ENCODE measurements at places on chromosomes 2 and 18.

DNA sequence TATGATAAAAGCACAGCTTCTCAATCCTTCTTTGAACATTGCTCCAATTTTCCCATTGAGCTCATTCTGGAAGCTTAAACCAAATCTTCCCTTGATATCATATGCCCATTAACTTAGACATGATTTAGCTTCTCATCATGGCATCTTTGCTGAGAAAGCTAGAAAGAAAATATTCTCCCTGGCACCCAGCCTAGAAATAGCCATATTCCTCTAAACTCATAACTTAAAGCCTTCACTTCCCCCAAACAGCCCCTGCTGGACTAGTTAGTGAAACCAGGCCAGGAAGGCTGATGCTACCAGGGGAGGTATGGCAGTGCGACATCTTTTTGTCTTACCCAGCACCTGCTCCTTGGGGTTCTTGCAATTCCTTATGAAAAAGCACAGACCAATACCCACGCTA, 4.3 kb downstream of the AAK1 start:
- DNase-seq = no peak

- DNase-seq = no peak
Observed at GRCh38 chr18:76361219-76361618, 133.8 kb downstream of the ZNF516 start.

- no peak for DNase-seq
Observed at GRCh38 chr2:160145471-160145870, 54.6 kb downstream of the ITGB6 start.

DNA sequence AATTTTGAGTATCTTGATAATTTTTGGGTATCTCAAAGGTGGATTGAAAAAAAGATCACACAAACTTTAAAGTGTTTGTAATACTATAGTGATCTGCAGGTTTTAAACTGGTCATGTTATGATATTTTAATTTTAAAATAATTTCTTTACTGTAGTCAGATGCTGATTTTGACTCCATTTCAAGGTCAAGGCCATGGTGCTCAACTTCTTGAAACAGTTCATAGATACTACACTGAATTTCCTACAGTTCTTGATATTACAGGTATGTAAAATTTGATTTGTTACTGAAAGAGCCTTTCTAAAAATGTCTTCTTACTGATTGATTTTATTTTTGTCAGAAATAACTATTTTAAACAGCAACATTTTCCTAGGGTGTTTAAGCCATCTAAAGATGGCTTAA, 33.1 kb upstream of the METAP1D start:
- no peak for DNase-seq

DNA sequence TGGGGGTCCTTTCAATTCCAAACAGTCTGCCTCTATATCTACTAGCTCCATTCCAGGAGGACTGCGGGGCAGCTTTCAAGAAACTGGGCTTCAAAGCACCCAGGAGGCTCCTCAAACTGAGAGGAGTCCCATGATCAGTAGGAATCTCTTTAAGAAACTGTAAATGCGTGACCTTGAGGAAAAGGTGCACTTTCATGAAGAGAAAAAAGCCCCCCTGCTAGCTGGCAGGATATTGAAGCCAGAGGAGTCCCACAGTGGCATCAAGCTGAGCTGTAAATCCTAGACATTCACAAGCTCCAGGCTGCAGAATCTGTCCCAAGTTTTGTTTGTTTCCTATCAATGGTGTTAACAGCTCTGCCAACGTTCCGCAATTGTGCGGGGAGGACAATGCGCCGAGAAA, 790.1 kb downstream of the SLC4A3 start:
- DNase-seq = no peak

DNA sequence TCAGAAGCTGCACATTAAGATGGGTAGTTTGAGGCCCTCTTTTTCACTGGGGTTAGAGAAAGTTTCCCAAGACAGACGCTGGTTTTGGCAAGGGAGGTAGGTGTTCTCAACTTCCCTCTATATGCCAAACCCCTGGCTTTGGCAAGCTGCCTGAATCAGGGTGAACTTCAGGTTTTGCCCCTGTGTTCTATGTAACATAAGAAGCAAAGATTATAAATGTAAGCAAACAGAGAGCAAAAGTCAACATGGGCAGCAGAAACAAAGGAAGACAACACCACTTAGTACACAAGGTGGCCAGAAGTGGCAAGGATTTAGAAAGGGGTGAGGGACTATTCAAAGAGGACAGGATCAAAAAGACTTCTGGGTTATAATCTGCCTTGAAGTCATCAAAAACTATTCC, 70.5 kb upstream of the TFCP2L1 start:
- DNase-seq = no peak

DNA sequence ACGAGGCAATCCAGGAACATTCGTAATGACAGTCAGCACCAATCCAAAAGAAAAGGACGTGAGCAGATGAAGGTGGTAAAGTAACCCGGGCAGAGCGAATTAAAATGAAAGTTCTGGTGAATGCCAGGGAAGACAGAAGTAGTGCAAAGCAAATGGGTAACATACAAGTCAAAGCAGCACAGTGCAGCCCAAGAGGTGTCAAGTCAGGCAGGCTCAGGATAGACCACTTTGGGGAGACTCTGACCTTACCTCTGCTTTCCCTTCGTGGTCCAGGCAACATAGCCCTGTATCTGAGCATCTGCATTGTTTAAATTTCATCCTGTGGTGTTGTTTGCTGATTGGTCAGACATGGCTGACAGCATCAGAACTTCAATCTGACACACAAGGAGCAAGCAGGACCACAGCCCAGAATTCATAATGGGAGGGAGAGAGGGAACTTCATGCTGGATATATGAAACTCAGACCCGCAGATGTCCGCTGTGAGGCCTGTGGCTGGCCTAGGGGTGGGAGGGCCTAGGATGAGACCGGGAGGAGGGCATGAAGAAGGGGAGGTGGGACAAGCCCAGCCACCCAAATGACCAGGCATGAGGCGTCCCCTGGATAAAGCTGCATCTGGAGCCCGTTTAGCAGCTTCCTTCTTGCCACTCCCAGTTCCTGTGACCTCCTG, 285.7 kb downstream of the TCF4 start:
- DNase-seq = no peak

- DNase-seq = no peak
Observed at GRCh38 chr2:42170619-42171395, 1.7 kb downstream of the EML4 start.

- DNase-seq = no peak
Observed at GRCh38 chr18:55054021-55054990, 95.0 kb upstream of the CCDC68 start.

GRCh38 chr18:25005541-25006403, 346.2 kb downstream of the ZNF521 start:
- DNase-seq = no peak

DNA sequence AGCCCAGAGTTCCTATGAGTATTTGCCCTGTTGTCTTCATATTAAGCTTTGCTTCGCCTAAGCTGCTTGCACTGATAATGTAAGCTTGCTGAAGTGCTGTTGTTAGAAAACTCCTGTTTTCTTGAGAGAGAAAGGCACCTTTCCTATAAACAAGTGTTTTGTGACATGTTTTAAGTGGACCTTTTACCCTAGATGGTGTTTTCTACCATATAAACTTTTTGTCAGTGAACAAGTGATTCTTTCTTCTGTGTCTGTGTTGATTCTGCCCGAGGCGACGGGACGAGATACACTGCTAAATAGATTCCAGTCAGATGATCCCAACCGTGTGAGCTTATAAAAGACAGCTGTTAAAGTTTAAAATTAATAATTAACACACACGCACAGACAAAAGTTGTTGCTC, 24.1 kb downstream of the CABLES1 start:
- DNase-seq = no peak

GRCh38 chr2:121409388-121409787, 121.3 kb upstream of the RNU4ATAC start:
- DNase-seq = no peak

DNA sequence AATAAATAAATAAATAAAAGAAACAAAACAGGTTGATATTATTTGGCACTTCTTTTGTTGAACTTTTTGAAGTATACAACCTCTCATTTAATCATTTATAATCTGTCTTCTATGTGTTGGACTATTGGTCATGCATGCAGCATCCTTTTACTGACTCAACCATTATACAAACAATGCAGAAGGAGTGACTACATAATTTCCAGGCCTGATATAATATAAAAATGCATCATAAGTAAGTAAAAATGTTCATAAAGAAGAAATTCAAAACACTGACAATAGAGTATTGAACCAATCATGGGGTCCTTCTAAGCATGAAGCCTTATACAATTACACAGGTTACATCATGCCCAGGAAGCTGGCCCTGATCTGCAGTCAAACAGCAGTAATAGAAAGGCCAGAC, 141.5 kb upstream of the FN1 start:
- no peak for DNase-seq

DNA sequence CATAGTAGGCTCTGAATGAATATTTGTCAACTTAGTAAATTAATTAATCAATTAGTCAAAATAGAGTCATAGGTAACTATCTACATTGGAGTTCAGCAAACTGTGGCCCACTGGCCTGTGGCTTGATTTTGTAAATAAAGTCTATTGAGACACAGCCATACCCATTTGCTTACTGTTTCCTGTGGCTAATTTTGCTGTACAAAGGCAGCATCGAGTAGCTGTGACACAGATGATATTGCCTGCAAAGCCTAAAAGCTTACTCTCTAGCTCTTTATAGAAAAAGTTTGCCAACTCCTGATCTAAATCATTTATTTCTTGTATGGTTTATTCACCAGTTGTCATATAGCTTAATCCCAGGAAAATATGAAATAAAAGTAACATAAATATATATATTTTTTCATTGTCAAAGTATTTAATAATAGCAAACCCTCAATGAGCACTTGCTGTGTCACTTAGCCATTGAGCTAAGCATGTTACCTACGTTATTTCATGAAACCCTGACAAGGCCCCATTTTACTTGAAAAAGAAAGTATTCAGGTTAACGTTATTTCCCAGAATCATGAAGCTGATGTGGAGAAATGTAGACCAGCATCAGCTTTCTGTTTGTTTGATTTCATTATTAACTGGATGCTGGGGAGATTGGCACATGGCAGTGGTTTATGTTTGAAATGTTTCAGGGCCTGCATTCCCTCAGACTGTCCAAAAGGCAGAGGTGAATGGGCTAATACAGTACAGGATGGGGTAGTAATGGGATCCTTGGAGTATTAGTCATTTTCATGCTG, 69.6 kb downstream of the ICOS start:
- DNase-seq = no peak

DNA sequence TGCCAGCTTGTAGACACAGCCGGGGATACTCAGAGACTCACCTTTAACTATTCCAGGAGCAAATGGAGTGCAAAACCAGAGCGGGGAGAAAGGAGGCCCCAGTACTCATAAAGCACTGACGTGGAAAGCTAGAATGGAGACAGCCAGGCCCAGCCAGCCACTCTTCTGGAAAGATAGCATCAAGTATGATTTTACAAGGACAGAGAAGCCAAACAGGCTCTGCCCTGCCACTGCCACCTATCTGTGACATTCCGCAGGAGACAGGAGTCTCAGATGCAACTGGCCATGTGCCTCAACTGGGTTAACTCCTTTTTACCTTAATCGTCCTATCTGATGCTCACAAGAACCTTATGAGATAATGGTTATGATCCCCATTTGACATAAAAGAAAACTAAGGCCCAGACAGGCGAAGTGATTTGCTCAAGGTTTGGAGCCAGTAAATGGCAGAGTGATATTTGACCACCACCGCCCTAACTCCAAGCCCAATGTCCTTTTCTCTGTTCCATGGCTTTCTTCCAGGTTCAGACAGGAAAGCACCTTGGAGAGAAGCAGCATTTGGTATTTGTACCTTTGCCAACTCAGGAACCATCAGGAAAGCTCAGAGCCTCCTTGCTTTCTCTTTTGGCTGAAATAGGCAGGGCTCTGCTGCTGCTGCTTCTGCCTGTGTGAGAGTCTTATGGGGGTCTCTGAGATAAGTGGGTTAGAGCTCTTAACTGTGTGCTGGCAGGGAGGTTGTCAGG, 15.6 kb downstream of the KIF3C start:
- no peak for DNase-seq

GRCh38 chr2:136324966-136325365, 207.0 kb upstream of the CXCR4 start:
- DNase-seq = no peak

DNA sequence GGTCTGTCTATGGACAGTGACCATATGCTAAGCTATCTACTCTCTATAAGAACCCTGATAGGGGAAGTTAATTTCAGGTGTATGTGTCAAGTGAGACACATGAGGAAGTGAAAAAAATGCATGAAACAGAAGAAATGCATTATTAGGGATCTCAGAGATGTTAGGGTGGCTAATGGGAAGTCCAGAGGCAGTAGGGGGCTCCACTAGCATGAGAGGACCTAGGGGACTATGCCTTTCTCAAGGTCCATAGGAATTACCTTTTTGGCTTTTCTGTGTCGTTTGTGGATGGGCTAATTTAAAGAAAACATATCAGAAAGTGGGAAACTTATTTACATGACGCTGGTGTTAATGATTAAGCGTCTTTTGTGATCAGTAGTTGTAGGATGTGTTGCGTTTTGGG, 1653.2 kb downstream of the DPP10 start:
- no peak for DNase-seq

All from activated CD4-positive, alpha-beta T cell treated with anti-CD3 and anti-CD28 coated beads for 4 hours (primary cell).